ENCODE measurements at places on chromosomes 6 and 20.

GRCh38 chr6:158313989-158314388 lies 1.7 kb downstream of the TULP4 start:
- no peak for DNase-seq

DNA sequence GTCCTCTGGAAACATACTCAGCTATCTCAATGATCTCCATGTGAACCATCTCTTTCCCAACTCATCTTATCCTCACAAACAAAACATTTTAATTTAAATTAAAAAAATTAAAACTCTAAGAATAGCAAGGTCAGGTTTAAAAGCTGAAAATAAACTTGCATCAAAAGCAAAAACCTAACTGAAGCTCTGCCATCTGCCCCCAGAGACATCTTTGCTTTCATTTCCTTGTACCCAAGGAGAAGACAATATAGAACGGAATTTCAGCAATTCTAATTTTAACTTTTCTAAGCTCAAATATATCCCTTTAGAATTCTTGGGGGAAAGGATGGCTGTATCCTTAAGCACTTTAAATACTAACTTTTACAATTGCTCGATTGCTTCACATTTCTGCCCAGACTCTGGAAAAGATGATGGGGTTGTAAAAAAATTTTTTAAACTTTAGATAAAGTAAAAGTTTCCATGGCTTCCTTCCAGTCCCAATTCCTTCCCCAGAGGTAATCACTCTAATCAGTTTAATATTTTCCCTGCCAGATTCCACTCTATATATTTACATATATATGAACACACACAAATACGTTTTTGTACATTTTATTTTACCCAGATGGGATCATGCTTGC lies 69.2 kb upstream of the SMIM29 start:
- no peak for DNase-seq

DNA sequence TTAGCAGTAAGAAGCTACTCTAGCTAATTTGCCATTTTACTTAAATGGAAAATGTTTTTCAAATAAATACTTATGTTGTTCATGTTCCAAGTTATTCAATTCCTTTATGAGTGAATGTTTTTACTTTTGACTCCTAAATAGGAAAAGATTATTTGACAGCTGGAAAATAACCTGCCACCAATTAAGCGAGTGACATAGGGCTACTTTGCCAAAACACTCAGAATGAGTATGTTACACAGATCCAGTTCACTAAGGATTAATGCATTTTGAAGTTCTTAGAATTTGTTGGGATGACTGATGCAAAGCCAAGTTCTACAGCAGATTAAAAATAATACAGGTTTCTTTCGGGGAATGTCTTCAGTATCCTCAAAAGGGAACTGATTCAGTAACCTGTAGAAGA lies 144.4 kb downstream of the ADGRG6 start:
- no peak for DNase-seq

DNA sequence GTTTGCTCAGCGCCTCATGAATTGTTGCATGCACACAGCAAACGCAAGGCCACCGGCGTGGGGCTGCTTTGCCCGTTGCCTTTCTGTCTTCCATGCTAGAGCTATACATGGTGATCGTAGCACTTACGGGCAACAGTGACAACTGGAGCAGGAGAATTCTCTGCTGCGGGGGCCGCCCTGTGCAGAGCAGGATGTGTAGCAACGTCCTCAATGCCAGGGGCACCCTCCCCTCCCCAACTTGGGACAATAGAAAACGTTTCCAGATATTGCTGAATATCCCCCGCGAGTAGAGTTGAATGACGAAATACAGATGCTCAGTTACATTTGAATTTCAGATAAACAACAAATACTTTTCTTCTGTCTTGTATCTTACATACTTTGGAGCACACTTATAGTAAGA lies 198.7 kb downstream of the TFAP2C start:
- DNase-seq = no peak

DNA sequence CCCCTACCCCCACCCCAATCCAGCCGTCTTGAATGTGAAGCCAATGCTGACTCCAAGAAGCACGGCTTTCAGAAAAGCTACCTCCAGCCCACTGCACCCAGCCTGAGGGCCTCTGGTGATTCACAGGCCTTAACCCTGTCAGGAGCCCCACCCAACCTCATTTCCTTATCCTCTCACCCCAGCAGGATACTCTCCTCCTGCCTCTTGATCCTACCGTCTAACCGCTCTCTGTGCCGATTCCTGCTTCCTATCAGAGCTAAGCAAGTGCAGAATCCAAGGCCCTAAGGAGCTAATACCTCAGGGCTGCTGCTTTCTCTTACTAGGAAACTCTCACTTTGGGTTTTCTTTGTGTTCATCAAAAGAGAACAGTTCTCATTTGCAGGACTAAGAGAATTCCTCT lies 47.2 kb downstream of the TRERF1 start:
- DNase-seq = no peak

- DNase-seq = no peak
These were observed 62.0 kb downstream of the DLGAP4 start for GRCh38 chr20:36367907-36368799.

- no peak for DNase-seq
These were observed 38.7 kb upstream of the RFPL4B start for GRCh38 chr6:112308476-112308875.

- DNase-seq = no peak
These were observed 493.3 kb downstream of the ADGRB3 start for GRCh38 chr6:69128411-69128810.

GRCh38 chr20:8360035-8360434 lies 228.0 kb downstream of the PLCB1 start:
- DNase-seq = no peak

DNA sequence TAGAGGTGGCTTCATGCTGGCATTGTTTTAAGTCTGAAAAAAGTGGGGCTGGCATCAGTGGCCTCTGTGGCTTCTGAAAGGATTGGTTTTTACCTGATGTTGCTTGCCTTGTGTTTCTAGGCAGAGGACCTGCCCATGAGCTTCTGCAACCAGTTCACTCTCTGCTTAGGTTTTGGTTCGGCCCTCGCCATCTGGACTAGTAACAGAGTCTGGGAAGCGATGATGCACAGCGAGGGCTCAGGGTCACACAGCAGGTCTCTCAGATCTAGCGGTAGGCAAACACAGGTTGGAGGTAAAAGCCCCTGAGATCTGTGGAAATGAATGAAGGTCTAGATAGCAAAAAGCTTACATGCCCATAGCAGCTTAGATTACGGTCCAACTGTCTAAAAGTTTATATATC lies 6.8 kb upstream of the RBL1 start:
- DNase-seq = no peak

DNA sequence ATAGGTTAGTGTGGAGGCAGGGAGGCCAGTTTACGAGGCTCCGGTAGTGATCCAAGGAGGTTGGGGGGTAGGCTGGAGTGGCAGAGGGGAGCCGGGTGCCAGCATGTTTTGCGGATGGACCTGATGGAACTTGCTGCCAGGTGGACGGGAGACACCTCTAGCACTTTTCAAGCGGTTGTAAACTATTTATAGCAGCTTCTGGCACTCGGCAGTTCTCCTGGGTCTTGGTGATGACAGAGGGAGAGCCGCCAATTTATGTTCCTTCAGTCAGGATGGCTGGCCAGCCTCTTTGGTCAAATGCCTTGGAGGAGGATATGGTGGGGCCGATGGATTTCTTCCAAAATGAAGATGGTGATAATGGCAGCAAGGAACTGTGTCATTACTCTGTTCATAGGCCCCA lies 28.8 kb downstream of the TFAP2C start:
- DNase-seq = no peak

GRCh38 chr6:149445573-149445972 lies 39.2 kb downstream of the ZC3H12D start:
- DNase-seq = no peak

DNA sequence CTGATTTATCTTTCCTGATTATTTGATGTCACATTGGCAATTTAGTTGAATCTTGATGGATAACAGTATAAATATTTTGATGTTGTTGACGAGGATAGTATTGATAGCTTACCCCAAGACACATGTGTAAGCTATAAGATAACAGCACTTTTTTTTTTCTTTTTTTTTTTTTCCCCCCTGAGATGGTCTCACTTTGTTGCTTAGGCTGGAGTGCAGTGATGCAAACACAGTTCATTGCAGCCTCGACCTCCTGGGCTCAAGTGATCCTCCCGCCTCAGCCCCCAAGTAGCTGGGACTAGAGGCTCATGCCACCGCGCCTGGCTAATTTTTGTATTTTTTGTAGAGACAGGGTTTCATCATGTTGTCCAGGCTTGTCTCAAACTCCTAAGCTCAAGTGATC lies 21.8 kb downstream of the MYO6 start:
- no peak for DNase-seq

DNA sequence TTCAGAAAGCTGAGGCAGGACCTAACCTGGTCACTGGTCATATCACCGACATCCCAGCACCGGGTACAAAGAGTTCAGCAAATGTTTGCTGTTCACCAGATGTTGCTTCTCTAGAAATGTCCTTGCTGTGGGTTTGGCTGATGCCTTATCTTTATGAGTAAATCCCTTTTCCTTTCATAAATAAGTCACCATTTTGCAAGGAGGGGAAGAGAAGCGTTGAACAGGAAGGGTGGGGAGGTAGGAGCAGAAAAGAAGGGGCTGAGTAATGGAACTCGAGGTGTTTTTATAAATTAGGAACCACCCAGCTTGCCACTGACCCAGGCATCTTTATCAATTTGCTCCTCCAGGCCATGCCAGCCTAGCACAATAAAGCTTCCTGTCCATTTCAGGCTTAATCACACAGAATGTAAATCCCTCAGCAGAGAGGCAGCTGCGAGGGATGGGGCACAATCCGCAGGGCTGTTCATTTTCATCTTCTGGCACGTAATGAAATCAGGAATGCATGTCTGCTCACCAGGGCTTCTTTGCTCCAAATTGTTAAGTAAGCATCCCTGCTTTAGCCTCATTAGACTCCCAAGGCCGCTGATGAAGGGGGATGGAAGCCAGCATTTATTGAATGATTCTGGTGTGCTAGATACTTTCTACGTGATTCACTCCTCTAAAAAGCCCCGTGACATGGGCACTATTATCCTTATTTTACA lies 371.9 kb upstream of the CHD6 start:
- DNase-seq = no peak

DNA sequence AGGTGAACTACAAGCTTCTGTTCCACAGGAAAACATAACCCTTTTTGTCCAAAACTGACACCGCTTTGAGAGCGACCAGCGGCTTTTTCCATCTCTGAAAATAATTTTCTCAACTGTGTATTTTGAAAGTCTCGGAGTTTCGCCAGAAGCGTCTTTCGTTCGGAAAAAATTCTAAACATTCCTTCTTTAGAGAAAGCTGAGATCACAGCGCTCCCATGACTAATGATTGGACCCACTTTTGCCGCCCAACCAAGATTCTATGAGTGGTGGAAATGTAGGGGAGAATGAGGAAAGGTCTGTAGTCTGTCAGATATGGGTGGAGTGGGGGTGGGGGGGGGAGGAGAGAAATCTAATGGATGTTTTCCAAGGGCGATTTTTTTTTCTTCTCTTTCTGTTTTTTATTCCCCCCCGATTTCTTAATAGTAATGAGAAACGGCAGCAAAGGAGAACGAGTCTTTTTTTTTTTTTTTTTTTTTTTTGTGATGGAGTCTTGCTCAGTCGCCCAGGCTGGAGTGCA lies 189.3 kb downstream of the TRIM27 start:
- DNase-seq = no peak

DNA sequence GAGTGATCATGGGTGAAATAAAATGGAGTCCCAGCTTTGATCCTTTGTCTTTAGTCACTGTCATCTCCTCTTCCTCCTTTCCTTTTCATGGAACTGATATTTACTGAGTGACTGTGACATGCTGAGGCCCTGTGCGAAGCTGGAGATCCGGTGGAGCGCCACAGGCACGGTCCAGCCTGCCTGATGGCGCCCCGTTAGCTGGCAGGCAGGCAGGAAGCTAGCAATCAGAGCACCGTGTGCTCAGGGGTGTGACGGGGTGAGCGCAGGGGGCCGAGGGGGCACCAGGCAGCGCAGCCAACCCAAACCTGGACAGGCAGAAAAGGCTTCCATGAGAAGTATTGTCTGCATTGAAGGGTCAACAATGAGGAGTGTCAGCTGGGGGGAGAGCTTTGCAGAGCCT lies 100.2 kb upstream of the AKAP12 start:
- no peak for DNase-seq

GRCh38 chr6:132354517-132355167 lies 46.6 kb downstream of the MOXD1 start:
- no peak for DNase-seq

DNA sequence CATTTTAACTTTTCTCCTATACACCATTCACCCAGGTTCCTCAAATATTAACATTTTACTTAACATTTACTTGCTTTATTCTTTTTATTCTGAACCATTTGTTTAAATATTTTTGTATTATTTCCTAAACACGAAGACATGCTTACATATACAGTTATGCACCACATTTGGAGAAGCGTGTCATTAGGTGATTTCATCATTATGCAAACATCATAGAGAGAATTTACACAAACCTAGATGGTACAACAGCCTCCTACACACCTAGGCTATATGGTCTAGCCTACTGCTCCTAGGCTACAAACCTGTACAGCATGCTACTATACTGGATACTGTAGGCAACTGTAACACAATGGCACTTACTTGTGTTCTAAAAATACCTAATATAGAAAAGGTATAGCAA lies 6.6 kb downstream of the TDP2 start:
- DNase-seq = no peak

DNA sequence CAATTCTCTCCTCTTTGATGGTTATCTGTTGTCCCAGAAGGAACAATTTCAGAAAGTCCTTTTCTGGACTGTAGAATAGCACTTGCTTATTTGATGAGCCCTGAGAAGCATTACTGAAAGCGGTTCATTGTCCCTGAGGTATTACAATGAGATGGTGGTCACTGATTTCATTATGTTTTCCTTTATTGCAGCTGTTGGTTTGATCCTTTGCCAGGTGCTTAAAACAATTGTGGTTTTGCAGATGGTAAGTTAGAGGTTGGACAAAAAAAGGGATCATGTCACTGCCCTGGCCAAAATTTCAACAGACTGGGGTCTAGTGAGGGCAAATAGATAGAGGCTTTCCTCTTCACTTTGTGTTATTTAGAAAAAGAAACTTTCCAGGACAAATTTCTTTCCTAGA lies 61.9 kb downstream of the ESR1 start:
- DNase-seq = peak; percentile 21

DNA sequence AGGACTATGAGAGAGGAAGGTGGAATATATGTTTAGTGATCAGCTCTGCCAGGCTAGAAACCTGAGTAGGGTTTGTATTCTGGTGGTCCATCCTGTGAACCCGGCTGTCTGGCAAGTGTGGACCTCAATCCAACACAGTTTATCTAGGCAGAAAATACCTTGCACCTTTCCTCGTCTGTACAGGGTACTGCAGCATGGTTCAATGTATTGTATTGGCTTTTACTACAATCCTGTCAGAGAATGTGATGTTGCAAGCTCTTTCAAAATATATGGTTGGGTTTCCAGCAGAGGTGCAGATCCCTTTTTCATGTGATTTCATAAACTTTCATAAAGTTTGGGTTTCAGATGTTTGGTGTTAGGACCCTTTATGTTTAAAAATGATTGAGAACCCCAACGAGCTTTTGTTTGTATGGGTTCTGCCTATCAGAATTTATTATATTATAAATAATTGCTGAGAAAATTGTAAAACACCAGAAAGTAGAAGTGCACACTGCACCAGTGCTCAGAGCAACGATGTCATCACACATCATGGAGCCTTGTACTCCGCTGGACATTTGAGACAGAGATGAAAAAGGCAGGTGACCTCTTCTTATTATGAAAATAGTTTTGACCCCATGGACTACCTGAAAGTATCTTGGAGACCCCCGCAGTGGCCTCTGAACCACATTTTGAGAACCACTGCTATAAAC lies 106.6 kb downstream of the RTN4IP1 start:
- DNase-seq = peak; percentile 88

- no peak for DNase-seq
These were observed 277.6 kb downstream of the CLIC5 start for GRCh38 chr6:45738057-45738455.

- no peak for DNase-seq
These were observed 4.7 kb upstream of the SLC22A16 start for GRCh38 chr6:110481081-110481480.

- DNase-seq = no peak
These were observed 3.9 kb downstream of the CD109 start for GRCh38 chr6:73699676-73700459.

Data from AML-193 (cell line).